ENCODE measurements at places on chromosomes 4 and X.

DNA sequence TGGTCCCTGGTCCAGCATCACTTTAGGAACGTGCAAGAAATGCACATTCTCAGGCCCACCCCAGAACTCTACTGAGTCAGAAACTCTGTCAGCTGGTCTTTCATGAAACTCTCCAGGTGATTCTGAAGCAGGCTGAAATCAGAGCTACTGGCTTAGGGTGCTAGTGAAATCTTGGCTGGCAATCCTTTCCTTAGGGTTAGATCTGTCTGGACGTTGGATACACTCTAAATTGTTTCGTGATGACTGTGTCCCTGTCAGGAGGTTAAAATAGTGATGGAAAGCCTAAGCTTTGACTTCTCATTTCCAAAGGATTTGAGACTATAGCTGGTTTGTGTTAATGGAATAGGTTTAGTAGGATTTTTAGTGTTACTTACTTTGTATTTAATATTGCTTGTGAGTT, 99.1 kb downstream of the ARHGAP10 start:
- DNase-seq, result no peak

DNA sequence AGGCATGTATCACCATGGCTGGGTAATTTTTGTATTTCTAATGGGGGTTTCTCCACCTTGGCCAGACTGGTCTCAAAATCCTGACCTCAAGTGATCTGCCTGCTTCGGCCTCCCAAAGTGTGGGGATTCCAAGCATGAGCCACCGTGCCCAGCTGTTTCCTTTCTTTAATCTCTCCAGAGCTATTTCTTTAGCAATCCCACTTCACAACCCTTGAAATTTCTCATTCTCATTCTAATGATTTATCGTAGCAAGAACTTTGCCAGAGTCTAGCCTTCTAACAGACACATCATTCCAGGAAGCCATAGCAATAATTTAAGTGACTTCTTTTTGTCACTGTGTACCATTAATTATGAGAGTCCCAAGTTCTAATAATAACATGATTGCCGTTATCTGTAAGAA, 68.6 kb downstream of the RXFP1 start:
- DNase-seq, result no peak

DNA sequence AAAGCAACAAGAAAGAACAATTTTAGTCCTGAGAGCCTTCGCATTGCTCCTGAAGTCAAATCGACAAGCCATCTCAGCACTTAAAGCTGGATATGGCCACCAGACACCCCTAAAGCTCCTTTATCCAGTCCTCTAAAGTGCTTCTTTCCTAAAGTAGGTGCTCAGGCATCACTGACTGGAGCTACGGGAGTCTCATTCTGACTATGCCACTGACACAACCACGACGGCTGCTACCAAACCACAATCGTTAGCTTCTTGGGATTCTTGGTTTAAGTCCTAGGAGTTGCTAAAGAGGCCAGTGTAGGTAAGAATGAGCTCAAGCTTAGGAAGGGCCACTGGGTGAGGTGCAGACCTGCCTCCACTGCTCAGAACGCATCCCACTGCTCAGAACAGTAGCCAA, 1.0 kb downstream of the SLC10A6 start:
- DNase-seq, result no peak

GRCh38 chrX:17032351-17032750, 85.9 kb downstream of the REPS2 start:
- no peak for DNase-seq

- DNase-seq, result no peak
Observed at GRCh38 chr4:35556387-35556786, 687.9 kb downstream of the ARAP2 start.

DNA sequence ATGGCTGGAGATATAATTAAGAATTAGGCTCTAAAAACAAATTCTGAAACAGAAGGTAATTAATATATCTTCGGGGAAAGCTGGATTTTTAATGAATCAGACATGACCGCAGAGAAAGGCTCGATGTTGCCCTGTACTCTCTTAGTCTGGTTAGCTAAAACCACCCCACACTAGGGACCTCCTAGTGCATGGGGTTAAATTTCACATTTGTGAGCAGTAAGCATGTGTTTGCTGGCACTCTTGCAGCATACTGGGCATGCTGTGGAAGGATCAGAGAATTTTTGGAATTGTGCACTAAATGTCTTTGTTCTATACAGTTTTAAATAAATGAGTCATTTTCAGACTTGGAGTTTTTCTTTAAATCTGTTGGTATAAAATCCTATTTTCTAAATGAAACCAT, 475.6 kb upstream of the FTHL17 start:
- no peak for DNase-seq

GRCh38 chrX:155086961-155087735, 15.8 kb downstream of the BRCC3 start:
- no peak for DNase-seq

DNA sequence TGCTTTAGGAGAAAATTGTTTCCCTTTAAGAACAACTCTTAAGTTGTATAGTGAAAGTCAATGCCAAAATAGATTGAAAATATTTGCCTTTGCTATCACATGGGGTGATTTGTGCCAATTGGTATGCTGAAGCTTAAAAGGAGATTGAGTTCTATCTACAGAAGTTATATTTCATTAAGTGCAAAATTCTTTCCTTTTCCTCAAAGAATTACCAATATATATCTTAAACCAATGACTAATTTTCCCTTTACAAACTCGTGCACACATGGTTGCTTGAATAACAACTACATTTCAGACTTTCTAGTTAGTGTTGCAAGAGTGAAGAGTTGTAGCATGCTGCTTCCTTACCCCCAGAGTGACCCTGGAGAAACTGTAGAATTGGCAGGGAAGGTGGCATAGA, 990.0 kb upstream of the PABPC4L start:
- DNase-seq, result no peak

DNA sequence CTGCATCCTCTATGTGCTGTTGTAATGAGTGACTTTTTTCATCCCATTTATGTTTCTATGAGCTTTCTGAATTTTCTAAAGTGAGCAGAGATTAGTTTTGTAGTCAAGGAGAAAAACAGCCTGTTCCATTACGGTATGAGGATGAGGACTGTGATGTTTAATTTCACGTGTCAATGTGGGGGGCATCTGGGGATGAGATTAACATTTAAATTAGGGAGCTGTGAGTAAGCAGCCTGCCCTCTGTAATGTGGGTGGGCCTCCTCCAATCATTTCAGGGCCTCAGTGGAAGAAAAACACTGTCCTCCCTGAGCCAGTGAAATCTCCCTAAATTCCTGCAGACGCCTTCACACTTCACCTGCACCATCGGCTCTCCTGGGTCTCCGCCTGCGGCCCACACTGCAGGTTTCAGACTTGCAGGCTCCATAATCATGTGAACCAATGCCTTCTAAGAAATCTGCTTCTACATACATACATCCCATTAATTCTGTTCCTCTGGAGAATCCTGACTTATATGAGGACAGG, 121.7 kb downstream of the AFAP1 start:
- no peak for DNase-seq

DNA sequence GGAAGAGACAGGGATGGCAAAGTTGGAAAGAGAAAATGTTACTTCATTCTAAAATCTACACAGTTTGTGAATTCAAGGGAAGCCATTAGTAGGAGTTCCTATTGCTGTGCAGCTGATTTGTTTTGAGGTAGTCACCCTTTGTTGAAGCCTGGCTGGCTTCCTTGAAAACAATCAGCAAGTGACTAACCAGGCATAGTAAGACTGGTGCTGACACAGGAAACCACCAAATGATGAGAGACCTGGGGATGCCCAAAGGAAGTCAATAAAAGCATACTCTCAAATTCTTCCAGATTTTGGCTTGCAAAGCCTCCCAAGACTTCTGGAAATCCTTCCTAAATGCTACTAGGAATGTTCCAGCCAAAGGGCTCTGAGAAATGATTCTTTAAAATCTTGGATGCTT, 23.9 kb upstream of the PRDM8 start:
- DNase-seq, result no peak

- DNase-seq, result no peak
Observed at GRCh38 chrX:16855363-16856075, 14.6 kb downstream of the RBBP7 start.

DNA sequence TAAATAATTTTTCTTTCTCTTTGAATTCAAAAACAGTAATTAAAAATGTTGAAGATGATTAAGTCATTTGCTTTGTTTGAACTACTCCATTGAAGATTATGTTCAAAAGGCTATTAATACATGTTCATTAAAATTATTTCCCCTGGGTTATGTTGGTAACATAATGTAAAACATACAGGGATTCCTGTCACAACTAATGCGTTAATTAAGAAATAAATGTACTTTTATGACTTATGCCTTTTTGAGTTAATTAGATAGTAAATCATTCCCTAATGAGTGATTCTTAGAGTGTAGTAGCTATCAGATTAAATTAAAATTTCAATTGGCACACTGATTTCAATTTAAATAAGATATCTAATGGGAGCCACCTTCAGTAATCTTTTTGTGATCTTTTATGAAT, 549.1 kb downstream of the ANKRD50 start:
- no peak for DNase-seq

DNA sequence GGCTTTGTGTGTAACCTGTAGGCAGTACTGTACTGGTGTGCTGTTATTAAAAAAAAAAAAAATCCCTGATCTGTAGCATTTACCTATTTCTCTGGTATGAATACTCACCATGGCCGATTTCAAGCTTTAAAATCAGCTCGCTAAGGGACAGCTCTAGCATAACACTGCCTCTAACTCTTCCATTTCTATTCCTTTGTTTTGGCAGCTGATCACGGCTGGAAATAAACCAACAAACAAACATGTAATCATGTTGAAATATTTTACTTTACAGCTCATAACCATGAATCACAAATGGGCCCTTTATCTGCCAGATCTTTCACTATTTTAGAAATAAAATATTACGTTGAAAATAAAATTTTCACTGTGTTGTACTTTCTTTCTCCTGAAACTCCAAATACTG, 60.5 kb upstream of the IL15 start:
- no peak for DNase-seq

All from stimulated activated CD8-positive, alpha-beta memory T cell treated with anti-CD3 and anti-CD28 coated beads, Interleukin-7, amount 100 ng/mL, for 1 hour (primary cell).